ENCODE measurements at places on chromosomes 12 and 14. TPM values are rescaled to one million over a fixed set of nuclear protein-coding genes. Genes with fewer than 3 reads are reported as not detected.

The GPR132 gene
- total RNA-seq: 0.55 TPM

The ZNF384 gene
- 10.4 TPM for total RNA-seq

The ATXN2 gene
- total RNA-seq: 22.2 TPM

The B3GNT4 gene
- total RNA-seq: 0.09 TPM

The KCNMB4 gene
- 1.8 TPM for total RNA-seq

The LTB4R2 gene
- 2.7 TPM for total RNA-seq

The TAS2R19 gene
- 4.0 TPM for total RNA-seq

The CCDC175 gene
- not detected for total RNA-seq

The SSPN gene
- 24.6 TPM for total RNA-seq

Data from smooth muscle cell of bladder (primary cell).